ENCODE measurements at places on chromosomes 7 and 10.

GRCh38 chr7:22786290-22786932 is 36.2 kb downstream of the TOMM7 start:
- DNase-seq, result no peak

DNA sequence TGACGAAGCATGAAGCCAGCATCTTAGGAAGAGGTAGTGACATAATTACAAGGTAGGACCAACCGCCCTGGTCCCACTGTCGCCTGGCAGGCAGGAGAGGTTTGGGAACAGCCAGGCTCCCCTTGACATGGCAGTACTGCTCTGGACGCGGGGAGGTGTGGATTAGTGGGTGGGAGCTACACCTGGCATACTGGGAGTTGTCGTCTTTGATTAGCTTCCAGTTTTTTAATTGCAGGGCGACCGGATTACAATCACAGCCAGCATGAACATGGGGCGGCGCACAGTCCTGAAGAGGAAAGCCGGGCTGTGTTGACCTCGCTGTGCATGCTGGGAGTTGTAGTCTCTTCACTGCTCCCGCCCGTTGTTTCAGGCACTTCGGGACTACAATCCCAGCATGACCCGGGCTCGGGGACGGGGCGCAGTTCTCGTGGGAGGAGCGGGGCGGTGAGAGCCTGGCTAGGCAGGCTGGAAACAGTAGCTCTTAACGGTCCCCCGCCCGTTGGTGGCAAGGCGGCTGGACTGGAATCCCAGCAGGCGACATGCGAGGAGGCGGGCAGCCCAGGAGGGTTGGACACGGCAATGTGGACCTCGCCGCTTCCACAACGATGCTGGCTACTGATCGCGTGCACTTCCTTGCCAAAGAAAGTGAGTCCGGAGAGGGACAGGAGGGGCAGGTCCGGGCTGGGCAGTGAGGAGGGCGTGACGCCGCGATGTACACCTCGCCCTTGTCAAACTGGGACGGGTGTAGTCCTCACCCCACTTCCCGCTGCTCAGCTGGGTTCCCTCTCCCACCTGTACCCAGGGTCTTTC is 98.0 kb upstream of the ZNF722 start:
- peak; percentile 80 for DNase-seq

DNA sequence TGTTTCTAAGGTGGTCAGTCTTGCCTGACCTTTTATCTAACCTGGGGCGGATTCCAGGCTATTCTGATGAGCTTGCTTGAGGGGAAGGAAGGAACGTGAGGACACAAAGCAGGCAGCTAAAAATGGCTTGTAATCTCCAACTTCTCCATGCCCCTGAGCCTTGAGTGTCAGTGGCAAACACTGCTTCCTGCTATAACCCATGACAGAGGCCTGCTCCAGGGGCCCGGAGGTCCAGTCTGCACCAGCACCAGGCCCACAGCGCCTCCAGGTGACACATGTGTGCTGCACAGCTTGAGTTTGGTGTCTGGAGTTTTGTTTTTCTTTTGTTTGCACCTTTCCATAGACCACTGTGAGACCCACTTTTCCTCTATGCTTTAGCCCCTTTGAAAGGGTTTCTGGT is 207.9 kb downstream of the PAXIP1 start:
- no peak for DNase-seq

- DNase-seq, result no peak
These were observed 69.6 kb upstream of the LEP start for GRCh38 chr7:128171342-128171918.

GRCh38 chr7:22858640-22859561 is 36.3 kb upstream of the TOMM7 start:
- DNase-seq, result no peak

GRCh38 chr10:123103944-123104343 is 31.8 kb upstream of the HMX3 start:
- no peak for DNase-seq

DNA sequence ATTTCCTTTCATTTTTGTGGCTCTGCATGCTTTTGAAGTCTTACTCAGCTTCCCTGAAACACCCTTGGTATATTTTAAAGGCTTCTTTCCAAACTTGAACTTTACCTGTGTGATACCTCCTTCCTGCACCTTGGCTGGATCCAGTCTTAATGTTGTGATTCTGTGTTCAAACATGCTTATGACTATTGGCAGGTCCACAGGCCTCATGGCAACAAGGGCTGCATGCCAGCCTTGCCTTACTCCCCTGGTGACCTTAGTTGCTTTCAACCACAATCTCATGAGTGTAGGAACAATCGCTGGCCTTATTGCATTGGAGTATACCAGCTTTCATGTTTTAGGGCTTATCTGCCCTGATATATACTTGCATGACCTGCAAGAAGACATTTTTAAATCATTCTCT is 238.7 kb downstream of the KIF20B start:
- no peak for DNase-seq

DNA sequence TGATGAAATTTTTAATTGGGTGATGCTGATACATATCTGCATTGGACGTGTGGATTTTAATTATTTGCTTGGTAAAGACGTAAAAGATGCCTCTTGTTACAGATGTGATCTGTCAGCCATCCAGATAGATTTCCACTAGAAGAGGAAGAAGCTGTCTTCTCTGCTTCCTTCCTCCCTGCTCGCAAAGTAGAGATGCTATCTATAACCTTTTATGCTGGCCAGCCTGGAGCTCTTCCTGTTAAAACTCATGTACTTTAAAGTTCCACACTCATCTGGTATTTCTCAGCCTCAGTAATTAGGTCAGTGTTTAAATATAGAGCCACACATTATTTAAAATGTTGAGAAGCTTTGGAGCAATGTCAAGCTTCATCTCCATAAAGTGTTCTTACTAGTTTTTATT is 51.2 kb upstream of the TMEM229A start:
- no peak for DNase-seq

DNA sequence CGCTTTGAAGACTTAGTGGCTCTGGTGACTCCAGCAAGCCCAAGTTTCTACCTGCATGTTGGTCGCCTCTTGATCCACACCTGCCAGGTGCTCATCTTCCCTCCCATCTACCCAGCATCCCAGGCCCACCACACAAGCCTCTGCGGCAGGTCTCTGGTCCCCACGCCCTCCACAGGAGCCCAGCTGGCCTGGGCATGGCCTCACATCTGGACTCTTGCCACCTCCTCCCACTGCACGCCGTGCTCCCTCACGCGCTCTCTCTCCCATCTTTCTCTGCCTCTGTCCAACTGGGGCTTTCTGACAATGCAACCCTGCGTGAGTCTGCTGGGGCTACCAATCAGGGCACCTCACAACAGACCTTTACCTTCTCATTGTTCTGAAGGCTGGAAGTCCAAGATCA is 50.2 kb upstream of the FGFR2 start:
- no peak for DNase-seq

DNA sequence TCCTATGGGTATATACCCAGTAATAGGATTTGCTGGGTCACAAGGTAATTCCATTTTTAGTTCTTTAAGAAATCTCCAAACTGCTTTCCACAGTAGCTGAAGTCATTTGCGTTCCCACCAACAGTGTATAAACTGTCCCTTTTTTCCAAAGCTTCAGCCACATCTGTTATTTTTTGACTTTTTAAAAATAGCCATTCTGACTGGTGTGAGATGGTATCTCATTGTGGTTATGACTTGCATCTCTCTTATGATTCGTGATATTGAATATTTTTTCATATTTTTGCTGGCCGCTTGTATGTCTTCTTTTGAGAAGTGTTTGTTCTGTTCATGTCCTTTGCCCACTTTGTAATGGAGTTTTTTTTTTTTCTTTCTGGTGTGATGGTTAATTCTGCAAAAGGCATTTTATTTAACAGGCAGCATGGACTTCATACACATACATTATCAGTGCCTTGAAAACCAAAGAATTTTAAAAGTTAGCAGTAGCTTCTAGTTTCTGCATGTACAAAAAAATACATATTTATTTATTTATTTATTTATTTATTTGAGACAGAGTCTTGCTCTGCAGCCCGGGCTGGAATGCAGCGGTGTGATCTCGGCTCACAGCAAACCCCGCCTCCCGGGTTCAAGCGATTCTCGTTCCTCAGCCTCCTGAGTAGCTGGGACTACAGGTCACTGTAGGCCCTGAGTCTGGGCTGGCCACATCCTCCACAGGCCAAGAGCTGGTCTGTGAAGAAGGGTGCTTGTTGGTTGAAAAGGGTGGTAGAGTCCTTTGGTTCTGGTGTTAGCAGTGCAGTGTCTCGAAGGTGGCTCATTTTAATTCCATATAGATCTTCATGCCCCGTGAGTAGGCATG is 32.3 kb downstream of the AGR3 start:
- DNase-seq, result no peak

DNA sequence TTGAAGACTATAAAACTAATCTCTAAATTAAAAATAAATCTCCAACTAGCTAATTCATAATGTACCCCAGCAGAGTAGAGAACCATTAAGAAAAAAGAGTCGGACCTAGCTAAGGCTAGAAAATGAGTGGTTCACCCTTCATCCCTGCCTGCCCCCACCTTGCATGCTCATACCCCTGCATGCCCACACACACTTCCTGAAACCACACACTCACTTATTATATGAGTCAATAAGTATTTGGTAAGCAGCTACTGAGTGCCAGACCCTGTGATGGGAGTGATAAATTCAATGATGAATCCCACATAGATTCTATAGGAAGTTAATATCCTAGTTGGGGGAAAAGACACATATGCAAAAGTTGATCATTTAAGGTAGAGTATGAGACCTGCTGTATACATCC is 152.9 kb upstream of the INHBA start:
- DNase-seq, result no peak

- DNase-seq, result no peak
These were observed 115.0 kb downstream of the ADCY1 start for GRCh38 chr7:45689011-45689796.

- peak; percentile 12 for DNase-seq
These were observed 57.2 kb upstream of the STRIP2 start for GRCh38 chr7:129376778-129377700.

GRCh38 chr7:133331861-133332260 is 79.0 kb downstream of the EXOC4 start:
- no peak for DNase-seq

- no peak for DNase-seq
These were observed 18.2 kb downstream of the COL13A1 start for GRCh38 chr10:69819716-69820506.

DNA sequence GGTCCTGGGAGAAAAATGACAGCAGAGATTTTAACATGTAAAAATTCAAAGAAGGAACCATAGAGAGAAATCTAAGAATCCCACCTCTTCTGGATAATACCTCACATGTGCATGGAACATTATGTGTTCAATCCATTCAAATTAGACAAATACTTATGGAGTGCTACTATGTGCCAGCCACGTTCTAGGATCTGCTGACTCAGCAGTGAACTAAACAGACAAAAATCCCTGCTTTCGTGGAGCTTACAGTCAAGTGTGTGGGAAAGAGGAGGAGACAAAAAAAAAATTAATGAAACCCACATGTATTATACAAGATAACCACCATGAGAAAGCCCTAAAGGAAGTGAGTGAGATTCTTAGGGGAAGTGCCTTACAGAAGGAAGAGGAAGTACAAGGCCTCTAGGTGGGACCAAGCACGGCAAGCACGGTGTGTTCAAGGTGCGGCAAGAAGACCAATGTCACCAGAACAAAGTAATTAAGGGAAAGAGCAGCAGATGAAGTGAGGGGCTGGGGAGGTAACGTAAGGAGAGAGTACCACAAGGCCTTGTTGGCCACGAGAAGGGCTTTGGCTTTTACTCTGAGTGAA is 71.0 kb downstream of the SLC25A13 start:
- DNase-seq, result no peak

- no peak for DNase-seq
These were observed 150.0 kb upstream of the IGFBP3 start for GRCh38 chr7:46071076-46071475.

GRCh38 chr7:97025130-97025499 is 484 bp upstream of the DLX5 start:
- DNase-seq, result no peak

DNA sequence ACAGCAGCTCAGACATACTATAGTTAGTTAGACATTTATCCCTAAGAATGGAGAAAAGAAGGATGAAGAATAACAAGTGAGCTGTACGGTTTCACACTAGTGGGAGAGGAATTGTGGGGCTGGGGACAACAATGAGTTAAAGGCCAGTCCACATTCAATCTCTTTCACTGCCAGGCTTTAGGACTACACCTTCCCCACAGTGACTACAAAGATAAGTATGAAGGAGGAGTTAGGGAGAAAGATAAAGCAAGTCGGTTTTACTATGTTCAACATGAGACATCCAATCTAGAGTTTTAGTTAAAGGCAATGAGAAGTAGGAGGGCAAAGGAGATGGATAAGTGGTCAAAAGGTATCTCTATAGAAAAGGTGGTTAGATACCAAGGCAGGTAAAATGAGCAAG is 16.3 kb downstream of the ARHGAP12 start:
- no peak for DNase-seq

DNA sequence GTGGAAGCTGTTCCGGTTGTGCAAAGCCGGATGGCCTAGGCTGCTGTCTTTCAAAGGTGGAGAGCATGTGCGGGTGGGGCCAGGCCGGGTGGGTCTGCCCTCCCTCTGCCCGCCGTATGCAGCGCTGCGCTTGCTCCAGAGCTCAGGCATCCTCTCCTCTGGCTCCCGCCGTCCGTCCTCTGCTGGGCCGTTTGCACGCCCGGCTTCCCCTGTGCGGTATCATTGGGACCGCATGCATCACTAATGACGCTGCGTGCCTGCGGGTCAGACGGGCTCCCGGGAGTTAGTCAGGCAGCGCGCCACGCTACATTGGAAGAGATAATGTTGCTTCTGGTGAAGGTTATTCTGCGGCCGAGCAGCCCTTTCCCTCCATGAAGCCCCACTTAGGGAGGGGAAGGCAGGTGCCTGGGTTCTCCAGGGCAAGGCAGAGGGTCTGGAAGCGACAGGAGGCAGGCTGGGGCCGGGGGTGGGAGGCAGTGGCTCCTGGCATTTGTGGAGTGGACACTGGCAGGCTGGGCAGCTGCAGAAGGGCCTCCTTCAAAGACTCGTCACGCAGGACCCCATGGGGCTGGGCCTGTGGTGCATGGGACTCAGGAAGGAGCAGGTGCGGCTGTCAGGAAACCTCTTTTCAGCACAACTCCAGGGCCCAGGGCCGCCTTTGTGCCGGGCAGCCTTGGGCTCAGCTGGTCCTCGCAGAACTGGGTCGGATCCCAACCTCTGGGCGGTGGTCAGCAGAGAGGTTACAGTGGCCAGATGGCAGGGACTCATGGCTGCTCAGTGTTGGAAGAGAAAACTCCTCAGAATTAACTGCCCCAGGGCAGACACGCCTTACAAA is 318.5 kb downstream of the WDR37 start:
- DNase-seq, result no peak

GRCh38 chr10:112721080-112721698 is 228.9 kb upstream of the TCF7L2 start:
- DNase-seq, result peak; percentile 20

DNA sequence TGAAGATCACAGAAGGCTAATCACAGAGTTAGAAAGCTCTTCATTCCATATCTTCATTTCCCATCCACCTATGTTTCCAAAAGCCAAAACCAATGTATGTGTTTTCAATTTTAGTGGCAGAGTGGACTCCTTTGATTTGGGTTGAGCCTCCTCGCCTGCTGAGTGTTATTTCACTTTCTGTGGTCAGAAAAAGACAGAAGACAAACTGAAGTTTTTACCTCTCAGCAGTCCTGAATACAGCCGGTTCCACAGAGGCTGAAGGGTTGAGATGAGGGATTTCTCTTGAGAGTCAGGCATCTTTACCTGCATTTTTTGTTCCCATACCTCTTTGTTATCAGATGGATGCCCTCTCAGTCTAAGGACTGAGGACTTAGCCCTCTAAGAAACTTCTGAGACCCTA is 659.6 kb downstream of the CCSER2 start:
- no peak for DNase-seq
